Fibroblast of lung (primary cell): ENCODE measurements at places on chromosomes 7 and 10. TPM values are rescaled to one million over a fixed set of nuclear protein-coding genes. Genes with fewer than 3 reads are reported as not detected.

NODAL gene
- not detected in 2 replicates for total RNA-seq

DNA sequence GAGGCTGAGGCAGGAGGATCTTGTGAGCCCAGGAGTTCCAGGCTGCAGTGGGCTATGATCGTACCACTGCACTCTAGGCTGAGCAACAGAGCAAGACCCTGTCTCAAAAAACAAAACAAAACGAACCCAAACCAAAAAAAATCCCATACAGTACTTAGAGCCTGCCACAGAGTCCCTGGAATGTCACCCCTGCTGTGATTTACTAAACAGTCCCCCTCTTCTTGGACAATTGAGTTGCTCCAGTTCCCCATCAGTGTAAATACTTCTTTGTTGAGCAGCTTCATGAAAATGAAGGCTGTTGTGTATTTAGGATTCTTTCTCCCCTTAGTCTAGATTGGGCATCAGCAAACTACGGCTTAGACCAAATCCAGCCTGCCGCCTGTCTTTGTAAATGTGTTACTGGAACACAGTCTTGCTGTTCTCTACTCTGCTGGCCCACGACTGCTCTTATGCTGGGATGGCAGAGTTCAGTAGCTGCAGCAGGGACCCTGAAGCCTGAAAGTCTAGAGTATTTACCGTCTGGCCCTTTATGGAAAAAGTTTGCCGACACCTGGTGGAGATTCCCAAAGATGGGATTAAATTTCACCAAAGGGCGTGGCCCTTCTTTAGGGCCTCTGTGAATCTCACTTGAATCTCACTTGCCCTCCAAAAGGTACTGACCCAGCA, 57.8 kb downstream of the PALD1 start:
- no peak overlapping the region for H3K27ac ChIP-seq
- no peaks in the 10 kb centered on the region for H3K36me3 ChIP-seq
- no peaks in the 10 kb centered on the region for H3K4me1 ChIP-seq
- no peaks in the 10 kb centered on the region for H3K27me3 ChIP-seq

- H3K4me1 ChIP-seq = peaks cover 3% of the 10 kb centered on the region
- H3K27me3 ChIP-seq = no peaks in the 10 kb centered on the region
- H3K36me3 ChIP-seq = no peaks in the 10 kb centered on the region
- DNase-seq = peak; percentile 22
- H3K27ac ChIP-seq = no peak overlapping the region
These were observed 68.9 kb upstream of the HDAC9 start for GRCh38 chr7:18426564-18427226.

- no peaks in the 10 kb centered on the region for H3K27me3 ChIP-seq
- H3K27ac ChIP-seq = no peak overlapping the region
- no peak for DNase-seq
- no peaks in the 10 kb centered on the region for H3K36me3 ChIP-seq
These were observed 40.3 kb upstream of the ARID5B start for GRCh38 chr10:61860964-61861758.

- no peak overlapping the region for H3K4me3 ChIP-seq
- no peak overlapping the region for H3K27ac ChIP-seq
- peaks cover 10% of the 10 kb centered on the region for H3K4me1 ChIP-seq
- H3K36me3 ChIP-seq = peaks cover 5% of the 10 kb centered on the region
- no peaks in the 10 kb centered on the region for H3K27me3 ChIP-seq
These were observed 8.4 kb downstream of the EIF4H start for GRCh38 chr7:74182453-74183090.

RTKN2 gene
- total RNA-seq = 0.51 and 1.2 TPM in 2 replicates

GRCh38 chr10:98404571-98405359, 10.2 kb downstream of the PYROXD2 start:
- peaks cover 3% of the 10 kb centered on the region for H3K36me3 ChIP-seq
- DNase-seq = peak; percentile 76
- peak overlapping the region; percentile 80 for H3K27ac ChIP-seq
- peaks cover 24% of the 10 kb centered on the region for H3K4me1 ChIP-seq
- H3K27me3 ChIP-seq = no peaks in the 10 kb centered on the region
- no peak overlapping the region for H3K4me3 ChIP-seq

DNA sequence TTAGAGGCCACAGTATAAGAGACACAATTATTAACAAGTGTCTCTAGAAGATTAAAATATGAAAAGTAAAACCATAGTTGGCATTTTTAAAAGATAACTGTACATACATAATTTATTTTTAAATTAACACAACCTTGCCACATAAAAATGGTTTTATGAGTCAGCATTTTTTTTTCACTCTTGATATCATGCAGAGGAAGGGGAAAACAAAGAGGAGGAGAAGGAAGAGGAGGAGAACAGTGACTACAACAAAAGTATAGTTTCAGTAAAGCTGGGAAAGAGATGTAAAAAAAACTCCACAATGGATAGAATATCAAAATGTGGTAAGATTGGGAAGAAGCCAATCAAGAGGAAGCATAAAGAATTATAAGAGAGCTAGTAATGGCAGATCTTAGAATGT, 34.0 kb downstream of the CH25H start:
- H3K4me3 ChIP-seq = no peak overlapping the region
- no peaks in the 10 kb centered on the region for H3K36me3 ChIP-seq
- no peak overlapping the region for H3K27ac ChIP-seq
- peaks cover 5% of the 10 kb centered on the region for H3K4me1 ChIP-seq

ANKRD30A gene
- not detected in 2 replicates for total RNA-seq

DNA sequence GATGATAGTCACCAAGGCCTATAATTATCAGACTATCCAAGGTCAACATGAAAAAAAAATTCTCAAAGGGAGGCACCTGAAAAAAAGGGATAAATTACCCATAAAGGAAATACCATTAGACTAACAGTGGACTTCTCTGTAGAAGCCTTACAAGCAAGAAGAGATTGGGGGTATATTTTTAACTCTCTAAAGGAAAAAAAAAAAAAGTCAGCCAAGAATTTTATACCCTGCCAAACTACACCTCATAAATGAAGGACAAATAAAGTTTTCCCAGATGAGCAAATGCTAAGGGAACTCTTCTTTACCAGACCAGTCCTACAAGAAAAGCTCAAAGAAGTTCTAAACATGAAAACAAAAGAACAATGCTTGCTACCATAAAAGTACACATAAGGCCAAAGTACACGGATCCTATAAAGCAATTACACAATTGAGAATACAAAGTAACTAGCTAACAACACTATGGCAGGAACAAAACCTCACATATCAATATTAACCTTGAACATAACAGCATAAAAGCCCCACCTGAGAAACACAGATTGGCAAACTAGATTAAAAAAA, 263.1 kb downstream of the RNLS start:
- H3K27me3 ChIP-seq = no peaks in the 10 kb centered on the region
- no peaks in the 10 kb centered on the region for H3K36me3 ChIP-seq
- no peak overlapping the region for H3K4me3 ChIP-seq
- no peak overlapping the region for H3K27ac ChIP-seq

NUPR2 gene
- total RNA-seq = not detected in 2 replicates

- H3K36me3 ChIP-seq = no peaks in the 10 kb centered on the region
- DNase-seq = no peak
- peaks cover 21% of the 10 kb centered on the region for H3K4me1 ChIP-seq
- no peak overlapping the region for H3K4me3 ChIP-seq
- no peak overlapping the region for H3K27ac ChIP-seq
These were observed 104.1 kb upstream of the FAM20C start for GRCh38 chr7:88095-88926.

PGAM2 gene
- total RNA-seq = 0.26 and 0.33 TPM in 2 replicates

GNG11 gene
- 9.0 and 27.2 TPM in 2 replicates for total RNA-seq

DNA sequence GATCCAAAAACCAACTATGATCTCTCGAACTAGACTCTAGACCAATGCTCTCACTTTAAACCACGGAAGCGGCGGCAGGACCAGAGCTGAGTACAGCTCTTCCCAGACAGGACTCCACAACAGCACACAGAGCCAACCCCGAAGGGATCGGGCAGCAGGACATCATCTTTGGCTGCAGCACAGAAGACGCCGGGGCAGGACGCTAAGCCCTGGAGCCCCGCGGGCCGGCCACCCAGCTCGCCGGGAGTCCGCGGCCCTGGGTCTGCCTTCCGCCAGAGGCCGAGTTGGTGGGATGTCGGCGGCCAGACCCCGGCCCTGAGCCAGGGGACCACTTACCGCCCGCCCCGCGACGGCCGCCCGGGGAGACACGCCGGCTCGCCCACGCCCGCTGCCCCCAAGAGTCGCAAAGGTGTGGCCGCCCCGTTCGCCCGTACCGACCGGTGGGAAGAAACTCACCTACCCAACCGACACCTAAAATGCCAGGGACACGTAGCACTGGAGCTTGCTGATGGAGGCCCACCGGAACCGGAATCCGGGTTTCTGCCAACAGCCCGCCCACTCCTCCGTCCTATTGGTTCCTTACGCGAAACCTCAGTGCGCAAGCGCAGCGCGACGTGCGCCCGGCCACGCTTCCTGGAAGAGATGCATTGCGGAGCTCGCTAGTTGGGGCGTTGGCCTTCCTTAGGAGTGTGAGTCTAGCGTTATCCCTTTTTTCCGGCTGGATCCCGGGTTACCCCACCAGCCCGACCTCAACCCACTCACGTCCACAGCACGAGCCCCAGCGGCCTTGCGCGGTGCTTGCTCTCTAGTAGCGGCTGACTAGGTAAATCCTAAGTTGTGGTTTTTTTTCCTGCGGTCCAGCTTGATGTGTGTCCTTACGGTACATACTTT, at the start of gene SEC61G:
Gene SEC61G, minus strand, starts transcription at position 510 of the 891 bp plus-strand sequence. CDS start 1,623 bp downstream, outside the sequence.
- no peaks in the 10 kb centered on the region for H3K27me3 ChIP-seq
- DNase-seq = peak; percentile 96
- peaks cover 2% of the 10 kb centered on the region for H3K36me3 ChIP-seq
- peak within 1 kb of the TSS; percentile 94 for H3K4me3 ChIP-seq

DNA sequence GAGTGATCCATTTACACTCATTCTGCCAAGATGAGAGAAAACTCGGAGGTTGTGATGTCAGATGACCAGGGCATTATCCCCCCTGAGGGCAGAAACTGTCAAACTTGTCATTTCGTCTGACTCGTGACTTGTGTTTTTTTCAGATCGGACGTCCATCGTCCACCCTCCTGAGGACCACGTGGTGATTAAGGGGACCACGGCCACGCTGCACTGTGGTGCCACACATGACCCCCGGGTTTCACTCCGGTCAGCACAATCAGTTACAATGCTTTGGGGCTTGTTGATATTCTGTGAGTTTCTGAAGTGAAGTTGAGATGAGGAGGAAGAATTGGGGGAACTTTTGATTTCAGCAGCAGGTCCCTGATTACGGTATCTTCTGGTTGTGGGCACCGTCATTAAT, 670.3 kb downstream of the SDK1 start:
- no peak for DNase-seq
- H3K27ac ChIP-seq = no peak overlapping the region
- H3K36me3 ChIP-seq = no peaks in the 10 kb centered on the region
- H3K4me1 ChIP-seq = no peaks in the 10 kb centered on the region

CYP26C1 gene
- under 0.01 TPM in 2 replicates for total RNA-seq

SPACDR gene
- under 0.01 and 0.50 TPM in 2 replicates for total RNA-seq

DNA sequence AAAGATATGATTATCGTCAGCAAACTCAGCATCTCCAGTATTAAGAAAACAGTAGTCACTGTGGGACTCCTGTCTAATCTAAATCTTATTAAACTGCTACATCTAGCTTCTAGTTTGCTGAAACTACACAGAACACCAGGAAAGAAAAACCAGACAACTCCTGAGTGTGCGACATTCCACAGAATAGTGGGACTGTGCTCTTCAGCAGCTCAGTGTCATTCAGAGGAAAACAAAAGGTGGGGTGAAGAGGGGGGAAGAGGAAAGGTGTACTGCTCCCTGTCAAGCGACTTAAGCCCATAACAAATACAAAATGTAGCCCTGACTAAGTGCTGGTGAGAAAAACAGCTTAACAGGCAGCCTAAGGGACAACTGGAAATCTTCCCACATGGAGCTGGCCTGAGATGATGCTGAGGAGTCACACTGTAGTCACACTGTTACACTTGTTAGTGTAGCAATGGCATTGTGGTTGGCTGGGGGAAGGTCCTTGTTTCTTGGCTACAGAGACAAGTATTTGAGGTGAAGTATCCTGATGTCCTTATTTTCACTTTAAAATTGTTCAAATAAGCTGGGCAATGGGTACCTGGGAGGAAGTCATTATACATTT, 135.5 kb downstream of the USP6NL start:
- H3K36me3 ChIP-seq = no peaks in the 10 kb centered on the region
- no peaks in the 10 kb centered on the region for H3K27me3 ChIP-seq
- H3K4me3 ChIP-seq = no peak overlapping the region
- no peak for DNase-seq

GRCh38 chr7:41835976-41836530, 133.2 kb upstream of the INHBA start:
- H3K4me3 ChIP-seq = no peak overlapping the region
- H3K27me3 ChIP-seq = no peaks in the 10 kb centered on the region
- DNase-seq = peak; percentile 76
- no peak overlapping the region for H3K27ac ChIP-seq
- no peaks in the 10 kb centered on the region for H3K4me1 ChIP-seq
- H3K36me3 ChIP-seq = no peaks in the 10 kb centered on the region

DNA sequence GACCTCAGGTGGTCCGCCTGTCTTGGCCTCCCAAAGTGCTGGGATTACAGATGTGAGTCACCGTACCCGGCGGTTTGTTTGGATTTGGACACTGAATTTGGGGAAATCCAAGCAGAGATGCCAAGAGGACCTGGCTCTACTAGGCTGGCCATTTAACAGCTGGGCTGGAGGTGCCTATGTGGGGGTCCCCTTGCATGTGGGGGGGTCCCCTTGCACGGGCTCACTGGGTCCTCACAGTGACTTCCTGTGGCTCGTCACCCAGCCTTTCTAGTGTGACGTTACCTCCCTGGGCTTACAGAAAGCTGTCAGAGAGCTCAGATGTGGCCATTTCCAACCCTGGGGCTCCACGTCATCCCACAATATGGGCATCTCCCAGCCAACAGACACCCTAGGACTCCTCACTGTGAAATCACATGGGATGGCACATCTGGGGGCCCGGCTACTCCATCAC, 49.3 kb upstream of the GNA12 start:
- no peak overlapping the region for H3K27ac ChIP-seq
- DNase-seq = no peak
- no peaks in the 10 kb centered on the region for H3K36me3 ChIP-seq
- H3K4me1 ChIP-seq = no peaks in the 10 kb centered on the region

DNA sequence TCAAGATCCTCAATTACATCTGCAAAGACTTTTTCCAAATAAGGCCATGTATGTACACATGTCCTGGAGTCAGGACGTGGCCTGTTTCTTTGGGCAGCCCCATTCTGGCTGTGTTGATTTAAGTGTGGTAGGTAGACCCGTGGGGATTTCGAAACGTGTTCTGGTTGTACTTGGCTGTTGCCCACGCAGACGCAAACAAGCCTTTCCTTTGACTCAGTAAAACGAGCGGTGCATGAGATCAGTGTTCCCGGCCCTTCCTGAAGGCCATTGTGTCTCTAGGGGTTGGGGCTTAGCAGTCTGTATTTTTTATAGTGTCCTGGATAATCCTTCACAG, 64.8 kb upstream of the DNAJB6 start:
- H3K4me1 ChIP-seq = peaks cover 9% of the 10 kb centered on the region
- H3K36me3 ChIP-seq = peaks cover 15% of the 10 kb centered on the region
- no peak overlapping the region for H3K4me3 ChIP-seq
- H3K27ac ChIP-seq = no peak overlapping the region

GRCh38 chr7:137169282-137169698, 174.2 kb downstream of the PTN start:
- no peak overlapping the region for H3K27ac ChIP-seq
- no peaks in the 10 kb centered on the region for H3K36me3 ChIP-seq
- DNase-seq = peak; percentile 78
- no peaks in the 10 kb centered on the region for H3K27me3 ChIP-seq
- no peaks in the 10 kb centered on the region for H3K4me1 ChIP-seq

GRCh38 chr7:67738958-67739357, 742.3 kb downstream of the TYW1 start:
- DNase-seq = peak; percentile 43
- H3K4me3 ChIP-seq = no peak overlapping the region
- no peaks in the 10 kb centered on the region for H3K4me1 ChIP-seq
- no peak overlapping the region for H3K27ac ChIP-seq
- H3K27me3 ChIP-seq = no peaks in the 10 kb centered on the region

TET1 gene
- 3.3 and 3.6 TPM in 2 replicates for total RNA-seq
